ENCODE measurements at places on chromosomes 12 and 14.

DNA sequence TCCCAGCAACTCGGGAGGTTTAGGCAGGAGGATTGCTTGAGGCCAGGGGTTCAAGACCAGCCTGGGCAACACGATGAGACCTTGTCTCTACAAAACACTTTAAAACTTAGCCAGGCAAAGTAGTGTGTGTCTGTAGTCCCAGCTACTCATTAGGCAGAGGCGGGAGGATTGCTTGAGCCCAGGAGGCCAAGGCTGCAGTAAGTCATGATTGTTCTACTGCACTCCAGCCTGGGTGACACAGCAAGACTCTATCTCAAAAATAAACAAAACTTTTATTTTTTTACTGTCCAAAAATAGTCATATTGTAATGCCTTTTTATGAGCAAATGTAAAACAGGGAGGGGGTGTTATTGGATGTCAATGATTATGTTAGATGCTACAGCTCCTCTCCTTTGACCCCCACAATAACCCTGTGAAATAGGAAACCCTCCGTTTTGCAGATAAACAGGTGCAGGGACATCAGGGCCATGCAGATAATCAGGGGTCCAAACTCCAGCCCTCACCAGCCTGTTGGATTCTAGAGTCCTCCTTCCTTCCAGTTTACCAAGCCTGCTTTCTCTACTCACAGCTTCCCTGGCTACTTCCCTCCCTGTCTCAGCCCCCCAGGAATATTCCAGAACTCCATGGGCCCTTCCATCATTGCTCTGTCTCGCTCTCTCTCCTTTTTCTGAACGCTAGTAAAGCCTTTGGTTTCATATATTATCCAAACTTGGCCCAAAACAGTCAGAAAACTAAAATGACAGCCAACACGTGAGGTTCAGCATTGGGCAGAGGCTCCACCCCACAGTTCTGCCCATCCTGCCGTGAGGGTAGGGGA lies 5.9 kb upstream of the FBLN5 start:
- no peak for DNase-seq

GRCh38 chr12:109160873-109161272 lies 44.5 kb downstream of the ACACB start:
- no peak for DNase-seq

GRCh38 chr12:93784339-93785086 lies 107.3 kb downstream of the CRADD start:
- DNase-seq: no peak

GRCh38 chr12:53538209-53538689 lies 31.0 kb upstream of the NPFF start:
- DNase-seq: no peak

DNA sequence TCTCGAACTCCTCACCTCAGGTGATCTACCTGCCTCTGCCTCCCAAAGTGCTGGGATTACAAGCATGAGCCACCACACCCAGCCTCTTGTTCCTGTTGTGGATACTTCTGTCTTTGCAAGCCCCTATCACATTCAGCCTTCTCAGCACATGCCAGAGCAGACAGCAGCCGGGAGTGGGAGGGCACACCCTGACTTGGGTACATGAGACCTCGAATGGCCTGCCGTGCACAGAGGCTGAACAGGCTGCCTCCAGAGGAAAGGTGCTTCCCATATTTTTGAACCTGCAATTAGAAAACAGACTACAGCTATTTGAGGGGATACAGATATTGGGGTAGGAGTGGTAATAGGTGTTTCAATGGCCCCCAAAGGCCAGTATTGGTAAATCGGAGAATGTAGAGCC lies 307.3 kb upstream of the DIO3 start:
- DNase-seq: no peak

DNA sequence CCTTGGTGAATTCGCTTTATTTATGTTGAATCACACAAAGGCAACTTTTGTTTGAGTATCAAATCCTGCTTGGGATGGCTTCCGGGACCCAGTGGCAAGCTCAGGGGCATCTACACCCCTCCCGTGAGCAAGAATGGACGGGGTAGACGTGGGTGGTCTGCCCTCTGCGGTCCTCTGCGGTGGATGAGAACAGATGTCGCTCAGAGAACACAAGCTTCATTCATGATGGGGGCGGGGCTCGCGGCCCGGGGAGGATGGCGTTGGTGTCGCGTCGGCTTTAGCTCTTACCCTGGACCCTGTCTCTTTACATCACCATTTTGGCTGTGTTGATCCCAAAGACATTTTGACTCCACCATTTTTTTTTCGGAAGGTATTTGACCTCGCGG lies 158.5 kb upstream of the RTL1 start:
- no peak for DNase-seq
